ENCODE measurements at places on chromosomes 5 and 9. TPM values are rescaled to one million over a fixed set of nuclear protein-coding genes. Genes with fewer than 3 reads are reported as not detected.

Gene ALDOB
- total RNA-seq = not detected

Gene NSMF
- 56.2 TPM for total RNA-seq

Gene ZNF354B
- total RNA-seq = 17.0 TPM

Gene SPINK4
- total RNA-seq = not detected

Gene C7
- 713 TPM for total RNA-seq

Gene MTX3
- 15.8 TPM for total RNA-seq

Gene SLC6A3
- not detected for total RNA-seq

Gene SLC26A2
- 8.1 TPM for total RNA-seq

Gene ATP10B
- total RNA-seq = 0.42 TPM

Gene TAF11L4
- not detected for total RNA-seq

Gene TRPM6
- 0.52 TPM for total RNA-seq

Gene PCDHGB7
- 14.2 TPM for total RNA-seq

Gene NDUFS6
- total RNA-seq = 54.7 TPM

Gene PCDHA9
- total RNA-seq = 0.23 TPM

Gene INSYN2B
- not detected for total RNA-seq

Gene SLC6A19
- total RNA-seq = not detected

Gene SREK1
- total RNA-seq = 29.9 TPM

Gene GDA
- total RNA-seq = not detected
